NB4 (cell line): ENCODE measurements at places on chromosomes 6 and 20.

GRCh38 chr6:144757730-144758129 lies 472.6 kb downstream of the UTRN start:
- no peak for DNase-seq

DNA sequence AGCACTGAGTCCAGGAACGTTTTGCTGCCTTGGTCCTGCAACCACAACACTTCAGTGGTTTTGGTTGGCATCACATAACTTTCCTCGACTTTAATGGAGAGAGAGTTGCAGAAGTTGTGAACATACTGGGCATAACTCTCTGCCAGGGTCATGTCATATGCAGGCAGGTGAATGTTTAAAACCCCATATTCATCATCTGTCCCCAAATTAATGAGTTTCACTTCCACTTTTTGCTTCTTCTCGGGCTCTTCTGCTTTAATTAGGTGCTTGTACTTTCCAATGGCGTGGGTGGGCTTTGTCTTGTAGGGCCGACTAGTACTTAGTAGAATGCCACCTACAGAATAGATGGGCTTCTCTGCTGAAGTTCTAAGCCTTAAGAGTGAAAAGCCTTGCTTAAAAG lies 45.2 kb upstream of the TFAP2A start:
- peak; percentile 23 for DNase-seq

DNA sequence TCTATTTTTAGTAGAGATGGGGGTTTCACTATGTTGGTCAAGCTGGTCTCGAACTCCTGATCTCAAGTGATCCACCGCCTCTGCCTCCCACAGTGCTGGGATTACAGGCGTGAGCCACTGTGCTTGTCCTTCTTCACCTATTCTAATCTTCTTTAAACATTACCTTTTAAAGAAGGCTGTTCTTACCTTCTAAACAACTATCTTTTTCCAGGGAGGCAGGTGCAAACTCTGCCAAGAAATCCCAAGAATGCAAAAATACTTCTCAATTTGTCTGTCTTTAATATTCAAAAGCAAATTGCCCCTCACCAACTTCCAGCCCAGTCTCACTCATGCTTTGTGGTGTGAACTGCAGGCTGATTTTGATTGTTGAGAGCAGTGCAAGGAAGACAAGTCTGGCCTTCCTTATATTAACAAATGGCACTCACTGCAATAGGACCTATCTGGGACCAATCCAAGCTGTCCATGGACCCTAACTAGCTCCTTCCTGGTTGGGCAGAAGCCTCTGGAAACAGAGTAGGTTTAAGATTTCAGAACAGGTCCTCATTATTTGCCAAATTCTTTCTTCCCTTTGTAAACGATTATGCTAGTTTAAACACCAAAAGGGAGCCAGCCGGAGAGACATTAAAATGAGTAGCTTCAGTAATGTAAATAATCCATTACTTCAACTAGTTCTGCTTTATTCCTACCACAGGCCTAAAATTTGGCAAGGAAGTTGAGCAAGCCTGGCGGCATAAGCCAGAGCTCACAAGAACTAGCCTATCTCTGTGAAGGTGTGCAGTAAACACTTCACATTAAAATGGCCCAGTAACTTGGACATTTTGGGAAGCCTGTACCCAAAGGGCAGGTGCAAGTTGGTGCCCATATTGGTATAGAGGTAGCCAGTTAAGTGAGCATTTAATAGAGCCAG lies 1.6 kb downstream of the SCAND1 start:
- peak; percentile 84 for DNase-seq

DNA sequence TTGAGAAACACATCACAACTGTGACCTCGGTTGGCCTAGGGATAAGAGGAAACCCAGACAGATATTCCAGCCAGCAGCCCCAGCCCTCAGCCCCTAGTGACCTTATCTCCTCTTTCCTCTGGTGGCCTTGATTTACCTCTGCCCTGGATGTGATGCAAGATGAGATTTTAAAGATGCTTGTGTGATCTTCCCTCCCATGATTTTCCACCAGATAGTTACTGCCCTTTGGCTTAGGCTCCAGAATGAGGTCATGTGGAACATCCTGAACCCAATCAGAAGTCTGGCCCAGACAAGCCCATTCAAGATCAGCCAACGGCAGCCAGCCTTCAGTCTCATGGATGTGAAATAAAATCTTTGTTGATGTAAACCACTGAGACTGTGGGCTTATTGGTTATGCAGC lies 104.0 kb downstream of the BANF2 start:
- no peak for DNase-seq

GRCh38 chr6:155237613-155238012 lies 26.2 kb upstream of the CLDN20 start:
- DNase-seq = no peak

DNA sequence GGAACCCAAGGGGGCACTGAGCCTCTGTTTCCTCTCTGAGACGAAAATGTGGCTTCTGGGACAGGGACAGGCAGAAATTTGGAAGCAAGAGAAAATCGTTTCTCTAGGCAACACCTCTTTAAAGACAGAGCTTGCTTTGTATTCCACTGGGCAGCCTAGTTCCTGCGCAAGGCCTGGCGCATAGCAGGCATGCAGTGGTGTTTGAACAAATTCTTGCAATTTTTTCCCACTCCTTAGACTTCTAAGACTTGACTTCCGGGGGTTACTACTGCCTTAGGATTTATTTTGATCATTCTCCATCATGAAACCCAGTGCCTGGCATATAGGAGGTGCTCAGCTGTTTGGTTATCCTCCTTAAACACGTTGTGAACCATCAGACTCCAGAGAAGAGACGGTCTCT lies 249.0 kb upstream of the KCNG1 start:
- no peak for DNase-seq

GRCh38 chr20:46128310-46129151 lies 10.4 kb downstream of the CD40 start:
- DNase-seq = peak; percentile 42

DNA sequence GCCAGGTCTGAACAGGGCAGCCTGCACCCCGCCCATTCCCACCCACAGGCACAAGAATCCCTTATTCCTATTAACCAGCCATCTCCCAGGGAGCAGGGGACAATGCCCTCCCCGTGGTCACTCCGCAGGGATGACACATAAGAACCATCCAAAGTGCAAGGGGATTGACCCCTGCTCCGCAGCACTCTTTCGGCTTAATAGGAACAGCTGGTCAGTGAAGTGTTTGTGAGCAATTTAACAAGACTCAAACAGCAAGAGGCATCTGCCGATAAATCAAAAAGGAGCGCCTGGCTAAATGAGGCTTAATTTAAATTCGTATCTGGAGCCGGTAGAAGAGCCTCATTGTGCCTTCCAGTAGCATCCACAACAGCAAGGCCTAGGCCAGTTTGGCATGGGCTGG lies 389.4 kb downstream of the RNGTT start:
- DNase-seq = no peak

DNA sequence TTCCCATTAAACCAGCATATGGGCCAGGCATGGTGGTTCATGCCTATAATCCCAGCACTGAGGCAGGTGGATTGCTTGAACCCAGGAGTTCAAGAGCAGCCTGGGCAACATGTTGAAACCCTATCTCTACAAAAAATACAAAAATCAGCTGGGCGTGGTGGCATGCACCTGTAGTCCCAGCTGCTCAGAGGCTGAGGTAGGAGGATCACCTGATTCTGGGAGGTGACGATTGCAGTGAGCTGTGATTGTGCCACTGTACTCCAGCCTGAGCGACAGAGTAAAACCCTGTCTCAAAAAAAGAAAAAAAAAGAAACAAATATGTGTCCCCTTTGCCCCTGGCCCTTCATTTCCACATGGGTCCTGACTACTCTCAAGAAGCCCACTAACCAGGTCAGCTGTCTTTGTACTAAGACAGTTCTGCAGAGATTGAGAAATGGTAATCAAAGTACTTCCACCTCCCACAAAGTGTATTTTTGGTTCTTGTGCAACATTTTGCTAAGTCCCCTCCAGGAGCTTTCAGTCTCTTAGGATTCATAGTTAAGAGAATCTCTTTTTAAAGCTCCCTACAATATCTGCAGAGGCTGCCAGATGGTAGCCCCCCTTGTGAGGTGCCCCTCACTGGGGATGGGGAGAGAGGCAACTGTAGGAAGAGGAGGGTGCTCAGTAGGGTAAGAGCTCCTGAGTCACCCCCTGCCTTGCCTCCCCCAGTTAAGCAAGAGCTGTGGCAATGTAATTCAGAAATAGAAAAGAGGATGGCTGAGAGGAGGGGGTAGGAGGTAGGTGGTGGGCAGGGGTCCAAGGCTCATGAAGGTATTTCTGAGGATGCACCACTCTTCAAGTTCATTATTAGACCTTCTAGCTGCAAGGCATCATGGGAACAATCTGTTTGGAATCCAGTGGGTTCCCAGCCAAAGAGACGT lies 16.5 kb upstream of the WFDC2 start:
- peak; percentile 55 for DNase-seq

GRCh38 chr6:54878718-54879117 lies 32.1 kb downstream of the FAM83B start:
- no peak for DNase-seq

GRCh38 chr20:4130404-4131189 lies 115.2 kb upstream of the RNF24 start:
- peak; percentile 90 for DNase-seq

DNA sequence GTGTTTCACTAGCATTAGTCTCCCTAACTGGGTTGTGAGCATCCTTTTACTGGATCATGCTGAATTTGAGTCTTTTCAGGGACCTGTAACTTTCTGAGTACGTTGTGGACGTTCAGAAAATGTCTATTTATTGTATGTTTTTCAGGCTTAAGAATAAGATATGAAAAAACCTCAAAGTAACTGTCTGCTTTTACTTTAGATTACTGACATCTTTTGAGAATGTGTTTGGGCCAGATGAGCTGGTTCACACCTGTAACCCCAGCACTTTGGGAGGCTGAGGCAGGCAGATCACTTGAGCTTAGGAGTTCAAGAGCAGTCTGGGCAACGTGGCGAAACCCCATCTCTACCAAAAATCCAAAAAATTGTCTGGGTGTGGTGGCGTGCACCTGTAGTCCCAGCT lies 32.7 kb downstream of the NCOA3 start:
- no peak for DNase-seq

GRCh38 chr6:106315765-106316374 lies 9.7 kb downstream of the ATG5 start:
- DNase-seq = peak; percentile 28

GRCh38 chr6:12909833-12910232 lies 193.3 kb downstream of the PHACTR1 start:
- no peak for DNase-seq

GRCh38 chr6:116580198-116580597 lies 8.9 kb downstream of the RWDD1 start:
- no peak for DNase-seq

DNA sequence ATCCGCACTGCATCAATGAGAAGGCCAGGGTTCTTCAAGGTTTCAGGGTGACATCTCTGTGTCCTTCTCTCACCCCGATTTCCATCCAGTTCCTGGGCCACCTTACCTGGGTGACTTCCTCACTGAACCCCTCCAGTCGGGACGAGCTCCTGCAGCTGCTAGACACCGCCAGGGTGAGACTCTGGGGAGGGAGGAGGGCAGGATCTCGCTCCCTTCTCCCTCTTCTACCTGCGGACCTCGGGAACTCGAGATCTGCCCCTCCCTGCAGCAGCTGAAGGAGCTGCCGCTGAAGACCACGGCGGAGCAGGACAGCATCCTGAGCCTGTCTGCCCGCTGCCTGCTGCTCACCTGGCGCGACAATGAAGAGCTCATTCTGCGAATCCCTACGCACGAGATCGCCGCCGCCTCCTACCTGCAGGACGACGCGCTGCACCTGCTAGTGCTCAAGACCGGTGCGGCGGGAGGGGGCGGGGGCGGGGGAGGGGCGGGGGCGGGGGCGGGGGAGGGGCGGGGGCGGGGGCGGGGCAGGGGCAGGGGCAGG lies 7.5 kb downstream of the CCM2L start:
- peak; percentile 39 for DNase-seq

GRCh38 chr6:117389227-117390057 lies 36.3 kb downstream of the ROS1 start:
- peak; percentile 19 for DNase-seq

DNA sequence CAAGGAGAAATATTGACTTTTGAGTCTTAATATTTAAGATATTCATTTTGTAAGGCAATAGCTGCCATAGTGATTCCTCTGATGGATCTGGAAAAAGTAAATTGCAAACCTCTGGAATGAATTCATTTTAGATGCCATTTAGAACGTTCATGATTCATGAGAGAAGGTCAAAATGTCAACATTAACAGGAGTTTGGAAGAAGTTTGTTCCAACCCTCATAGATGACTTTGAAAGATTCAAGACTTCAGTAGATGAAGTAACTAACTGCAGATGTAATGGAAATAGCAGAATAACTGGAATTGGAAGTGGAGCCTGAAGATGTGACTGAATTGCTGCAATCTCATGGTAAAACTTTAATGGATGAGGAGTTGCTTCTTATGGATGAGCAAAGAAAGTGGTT lies 100.9 kb upstream of the CCN2 start:
- DNase-seq = no peak

DNA sequence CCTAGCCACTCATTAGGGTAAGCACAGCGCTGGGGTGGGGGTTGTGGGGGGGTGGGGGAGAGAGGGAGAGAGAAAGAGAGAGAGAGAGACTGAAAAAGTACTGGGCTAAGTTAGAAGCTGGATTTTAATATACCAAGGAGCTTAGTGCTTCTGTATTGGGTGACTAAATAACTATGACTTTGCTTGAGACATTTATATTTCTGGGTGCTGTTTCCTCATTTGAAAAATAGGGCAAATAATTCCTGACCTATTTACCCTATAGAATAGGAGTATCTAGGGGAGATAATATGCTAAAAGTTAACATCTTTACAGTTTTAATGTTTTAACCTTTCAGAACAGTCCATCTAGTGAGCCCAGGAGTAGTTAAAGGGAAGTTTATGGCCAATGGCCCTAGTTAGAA lies 7.7 kb downstream of the NKAIN2 start:
- DNase-seq = no peak

GRCh38 chr20:47781632-47782031 lies 3.6 kb downstream of the SULF2 start:
- DNase-seq = no peak

GRCh38 chr6:68158256-68158655 lies 476.8 kb upstream of the ADGRB3 start:
- DNase-seq = no peak

DNA sequence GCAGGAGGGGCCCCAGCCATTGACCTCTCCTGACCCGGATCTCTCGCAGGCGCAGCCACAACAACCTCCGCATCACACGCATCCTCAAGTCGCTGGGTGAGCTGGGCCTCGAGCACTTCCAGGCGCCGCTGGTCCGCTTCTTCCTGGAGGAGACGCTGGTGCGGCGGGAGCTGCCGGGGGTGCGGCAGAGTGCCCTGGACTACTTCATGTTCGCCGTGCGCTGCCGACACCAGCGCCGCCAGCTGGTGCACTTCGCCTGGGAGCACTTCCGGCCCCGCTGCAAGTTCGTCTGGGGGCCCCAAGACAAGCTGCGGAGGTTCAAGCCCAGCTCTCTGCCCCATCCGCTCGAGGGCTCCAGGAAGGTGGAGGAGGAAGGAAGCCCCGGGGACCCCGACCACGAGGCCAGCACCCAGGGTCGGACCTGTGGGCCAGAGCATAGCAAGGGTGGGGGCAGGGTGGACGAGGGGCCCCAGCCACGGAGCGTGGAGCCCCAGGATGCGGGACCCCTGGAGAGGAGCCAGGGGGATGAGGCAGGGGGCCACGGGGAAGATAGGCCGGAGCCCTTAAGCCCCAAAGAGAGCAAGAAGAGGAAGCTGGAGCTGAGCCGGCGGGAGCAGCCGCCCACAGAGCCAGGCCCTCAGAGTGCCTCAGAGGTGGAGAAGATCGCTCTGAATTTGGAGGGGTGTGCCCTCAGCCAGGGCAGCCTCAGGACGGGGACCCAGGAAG lies 4.5 kb upstream of the COL9A3 start:
- no peak for DNase-seq

- DNase-seq = no peak
Observed at GRCh38 chr6:157892363-157892877, 69.4 kb downstream of the SNX9 start.
